ENCODE measurements at places on chromosomes 7 and 10.

- DNase-seq: no peak
Measured at GRCh38 chr10:24871011-24871935, 81.1 kb downstream of the PRTFDC1 start.

DNA sequence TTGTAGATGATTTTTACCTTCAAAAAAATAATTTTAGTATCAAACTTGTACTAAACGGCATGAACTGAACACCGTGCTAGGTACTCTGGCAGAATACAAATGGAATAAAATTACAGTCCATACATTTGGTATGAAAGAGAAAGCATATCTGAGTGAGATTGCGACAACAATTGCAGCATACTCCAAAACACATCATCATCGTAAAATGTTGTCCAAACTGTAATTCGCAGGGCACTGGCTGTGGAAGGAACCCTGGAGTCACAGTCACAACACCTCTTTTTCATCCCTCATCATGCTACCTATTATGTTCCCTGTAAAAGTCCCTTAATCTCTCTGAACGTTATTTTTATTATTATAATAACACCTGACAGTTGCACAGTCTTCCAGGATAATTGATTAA, 13.5 kb downstream of the CREM start:
- DNase-seq: no peak

GRCh38 chr10:83333566-83333965, 805.7 kb upstream of the GHITM start:
- no peak for DNase-seq

GRCh38 chr7:87067788-87068187, 8.3 kb upstream of the ELAPOR2 start:
- DNase-seq: no peak

DNA sequence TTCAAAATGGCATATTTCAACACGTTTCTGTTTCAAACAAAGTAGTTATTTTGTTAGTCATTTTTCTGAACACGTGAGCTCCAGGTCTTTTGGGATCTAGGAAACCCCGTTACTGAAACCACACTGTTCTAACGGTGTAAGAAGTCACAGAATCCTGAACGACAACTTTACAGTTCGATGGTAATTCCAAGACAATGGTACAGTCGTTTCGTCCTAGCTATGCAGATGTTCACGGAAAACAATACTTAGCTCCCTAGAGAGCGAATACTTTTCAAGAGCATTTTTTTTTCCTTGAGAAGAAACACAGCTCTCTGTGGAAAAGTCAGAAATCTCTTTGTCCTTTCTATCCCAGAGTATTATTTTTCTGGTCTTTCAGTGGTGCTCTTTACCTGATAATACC, 254.1 kb downstream of the ADARB2 start:
- no peak for DNase-seq

GRCh38 chr7:16411391-16411790, 9.9 kb downstream of the CRPPA start:
- DNase-seq: no peak

GRCh38 chr7:149194799-149195179, 557 bp upstream of the ZNF282 start:
- DNase-seq: no peak

Data from stimulated activated CD8-positive, alpha-beta memory T cell treated with anti-CD3 and anti-CD28 coated beads, Interleukin-4, amount 100 ng/mL, for 1 hour (primary cell).